ENCODE measurements at places on chromosomes 2 and 18. TPM values are rescaled to one million over a fixed set of nuclear protein-coding genes. Genes with fewer than 3 reads are reported as not detected.

The DSG1 gene
- under 0.01 TPM for total RNA-seq

The SCN3A gene
- total RNA-seq: 257 TPM

The HOXD3 gene
- total RNA-seq: not detected

The GPR35 gene
- total RNA-seq: 0.41 TPM

The TWIST2 gene
- not detected for total RNA-seq

The MALL gene
- 2.9 TPM for total RNA-seq

The BARD1 gene
- 44.8 TPM for total RNA-seq

The POTEC gene
- total RNA-seq: under 0.01 TPM

The TMEM247 gene
- not detected for total RNA-seq

The KLHL41 gene
- total RNA-seq: 4.1 TPM

The LRRTM4 gene
- 46.1 TPM for total RNA-seq

The MSTN gene
- 0.82 TPM for total RNA-seq

The TBR1 gene
- total RNA-seq: 73.8 TPM

The STAT4 gene
- 5.3 TPM for total RNA-seq

The PPP1R1C gene
- total RNA-seq: under 0.01 TPM
